GM23338 (cell line): ENCODE measurements at places on chromosomes 3 and 15.

- no peak for DNase-seq
- no peak overlapping the region for H3K27ac ChIP-seq
- no peaks in the 10 kb centered on the region; the same call in 1 of the 2 replicates for H3K36me3 ChIP-seq
- no peak overlapping the region for H3K4me3 ChIP-seq
- no peaks in the 10 kb centered on the region for H3K27me3 ChIP-seq
Observed at GRCh38 chr15:57495041-57495440, 96.7 kb upstream of the MYZAP start.

- no peak overlapping the region for H3K27ac ChIP-seq
- no peak overlapping the region for H3K4me3 ChIP-seq
- H3K36me3 ChIP-seq = no peaks in the 10 kb centered on the region
- peaks cover 13% of the 10 kb centered on the region for H3K27me3 ChIP-seq
Observed at GRCh38 chr3:14598143-14598569, 53.4 kb upstream of the CCDC174 start.

- H3K36me3 ChIP-seq = no peaks in the 10 kb centered on the region
- H3K4me1 ChIP-seq = no peaks in the 10 kb centered on the region; the same call in 1 of the 2 replicates
- H3K4me3 ChIP-seq = no peak overlapping the region
- DNase-seq = no peak
Observed at GRCh38 chr15:101455291-101456025, 34.0 kb downstream of the PCSK6 start.

GRCh38 chr3:69204315-69204957, 82.0 kb upstream of the LMOD3 start:
- no peak for DNase-seq
- no peak overlapping the region for H3K4me3 ChIP-seq
- H3K4me1 ChIP-seq = peaks cover 15% of the 10 kb centered on the region

GRCh38 chr3:166425021-166425420, 587.8 kb upstream of the BCHE start:
- H3K27ac ChIP-seq = no peak overlapping the region
- no peaks in the 10 kb centered on the region for H3K36me3 ChIP-seq
- no peak overlapping the region for H3K4me3 ChIP-seq
- no peaks in the 10 kb centered on the region for H3K27me3 ChIP-seq
- no peak for DNase-seq
- peaks cover 4% of the 10 kb centered on the region for H3K4me1 ChIP-seq

DNA sequence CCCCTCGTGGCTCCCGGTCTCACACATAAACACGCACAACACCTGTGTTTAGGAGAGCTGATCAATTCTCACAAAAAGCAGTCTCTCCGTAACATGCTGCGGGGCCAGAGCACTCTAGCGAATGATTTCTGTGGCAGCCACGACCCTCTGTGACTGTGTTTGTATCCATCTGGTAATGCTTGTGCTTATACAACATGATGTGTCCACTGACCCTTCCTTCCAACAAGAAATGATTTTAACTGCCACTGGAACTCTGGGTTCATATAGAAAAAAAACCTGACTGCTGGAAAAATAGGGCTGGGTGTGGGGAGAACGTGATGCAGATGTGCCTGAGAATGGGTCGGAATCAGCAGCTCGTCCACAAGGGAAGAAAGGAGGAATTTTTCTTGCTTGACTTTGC, 410.2 kb downstream of the GAP43 start:
- no peak overlapping the region for H3K27ac ChIP-seq
- H3K27me3 ChIP-seq = no peaks in the 10 kb centered on the region
- H3K36me3 ChIP-seq = no peaks in the 10 kb centered on the region
- H3K4me3 ChIP-seq = no peak overlapping the region
- H3K4me1 ChIP-seq = peaks cover 11% of the 10 kb centered on the region; the same call in 1 of the 2 replicates

DNA sequence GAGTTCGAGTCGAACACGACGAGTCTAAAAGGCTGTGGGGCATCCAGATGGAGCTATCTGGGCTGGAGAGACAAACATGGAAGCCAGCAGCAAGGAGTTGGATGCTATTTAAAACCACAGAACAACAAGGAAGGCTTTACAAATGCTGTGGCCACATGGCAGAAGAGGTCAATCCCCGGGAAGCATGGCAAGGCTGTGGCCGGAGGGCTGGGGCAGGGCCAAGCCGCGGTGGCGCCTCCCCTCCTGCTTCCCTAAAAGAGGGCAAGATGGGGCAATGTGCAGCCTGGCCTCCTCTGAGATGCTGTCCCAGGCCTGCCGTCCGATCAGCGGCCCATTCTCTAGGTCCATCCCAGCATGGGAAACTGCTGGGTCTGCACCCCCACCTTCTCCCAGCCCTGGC, 139.1 kb downstream of the SRGAP3 start:
- H3K27me3 ChIP-seq = no peaks in the 10 kb centered on the region
- no peak for DNase-seq
- H3K36me3 ChIP-seq = no peaks in the 10 kb centered on the region

DNA sequence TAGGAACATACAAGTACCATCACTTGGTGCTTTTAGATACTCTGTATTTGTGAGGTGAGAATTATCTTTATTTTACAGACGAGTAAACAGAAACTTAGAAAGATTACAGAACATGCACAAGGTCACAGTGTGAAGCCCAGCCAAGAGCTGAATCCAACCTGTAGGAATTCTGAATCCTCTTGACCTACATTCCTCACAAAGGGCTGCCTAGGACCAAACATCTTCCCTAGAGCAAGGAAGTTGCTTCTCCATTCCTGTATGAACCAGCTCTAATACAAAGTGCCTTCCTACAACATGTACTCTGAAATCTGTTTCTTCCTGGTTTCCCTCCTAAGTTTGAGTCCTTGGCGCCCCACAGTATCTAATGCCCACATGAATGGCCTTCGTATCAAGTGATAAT, 2.9 kb downstream of the HDGFL3 start:
- peak overlapping the region; percentile 80 for H3K4me3 ChIP-seq
- H3K36me3 ChIP-seq = no peaks in the 10 kb centered on the region
- H3K27me3 ChIP-seq = no peaks in the 10 kb centered on the region
- no peak overlapping the region for H3K27ac ChIP-seq
- peaks cover 40% of the 10 kb centered on the region for H3K4me1 ChIP-seq
- DNase-seq = peak; percentile 71

GRCh38 chr3:38062809-38063208, 23.8 kb downstream of the DLEC1 start:
- no peaks in the 10 kb centered on the region for H3K4me1 ChIP-seq
- H3K4me3 ChIP-seq = no peak overlapping the region
- 0 out of 2 replicates have a peak, but pooled peaks cover under 1% of the 10 kb centered on the region for H3K36me3 ChIP-seq
- no peak for DNase-seq
- H3K27me3 ChIP-seq = no peaks in the 10 kb centered on the region
- no peak overlapping the region for H3K27ac ChIP-seq

GRCh38 chr3:96991800-96992365, 177.5 kb downstream of the EPHA6 start:
- H3K4me3 ChIP-seq = no peak overlapping the region
- no peaks in the 10 kb centered on the region for H3K4me1 ChIP-seq
- H3K27ac ChIP-seq = no peak overlapping the region
- no peak for DNase-seq
- H3K36me3 ChIP-seq = no peaks in the 10 kb centered on the region

- DNase-seq = no peak
- H3K4me3 ChIP-seq = no peak overlapping the region
- H3K36me3 ChIP-seq = no peaks in the 10 kb centered on the region
- no peaks in the 10 kb centered on the region for H3K27me3 ChIP-seq
- H3K27ac ChIP-seq = no peak overlapping the region
Observed at GRCh38 chr3:135633078-135633477, 332.4 kb upstream of the PPP2R3A start.

- no peak overlapping the region for H3K27ac ChIP-seq
- no peaks in the 10 kb centered on the region for H3K27me3 ChIP-seq
- no peak overlapping the region for H3K4me3 ChIP-seq
- no peaks in the 10 kb centered on the region for H3K4me1 ChIP-seq
Observed at GRCh38 chr3:77780278-77780996, 740.5 kb downstream of the ROBO2 start.
